ENCODE measurements at places on chromosomes 11 and 22.

DNA sequence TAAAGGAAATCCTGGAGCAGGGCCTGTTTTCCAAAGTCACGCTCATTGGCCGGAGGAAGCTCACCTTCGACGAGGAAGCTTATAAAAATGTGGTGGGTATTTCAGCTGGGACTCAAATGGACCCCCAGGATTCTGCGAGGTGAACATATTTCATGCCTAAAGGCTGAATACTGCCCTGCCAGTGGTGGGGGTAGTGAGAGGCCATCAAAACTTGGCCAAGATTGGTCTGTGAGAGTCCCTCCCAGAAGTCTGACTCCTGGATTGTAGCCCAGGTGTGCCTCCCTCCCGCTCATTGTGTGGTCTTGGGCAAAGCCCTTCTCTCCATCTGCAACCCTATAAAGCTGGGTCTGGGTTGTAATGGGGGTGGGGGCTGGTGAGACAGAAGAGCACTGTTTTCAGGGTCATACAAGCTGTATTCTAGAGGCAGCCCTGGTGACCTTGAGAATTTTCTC lies 853 bp downstream of the HTATIP2 start:
- no peak for DNase-seq

DNA sequence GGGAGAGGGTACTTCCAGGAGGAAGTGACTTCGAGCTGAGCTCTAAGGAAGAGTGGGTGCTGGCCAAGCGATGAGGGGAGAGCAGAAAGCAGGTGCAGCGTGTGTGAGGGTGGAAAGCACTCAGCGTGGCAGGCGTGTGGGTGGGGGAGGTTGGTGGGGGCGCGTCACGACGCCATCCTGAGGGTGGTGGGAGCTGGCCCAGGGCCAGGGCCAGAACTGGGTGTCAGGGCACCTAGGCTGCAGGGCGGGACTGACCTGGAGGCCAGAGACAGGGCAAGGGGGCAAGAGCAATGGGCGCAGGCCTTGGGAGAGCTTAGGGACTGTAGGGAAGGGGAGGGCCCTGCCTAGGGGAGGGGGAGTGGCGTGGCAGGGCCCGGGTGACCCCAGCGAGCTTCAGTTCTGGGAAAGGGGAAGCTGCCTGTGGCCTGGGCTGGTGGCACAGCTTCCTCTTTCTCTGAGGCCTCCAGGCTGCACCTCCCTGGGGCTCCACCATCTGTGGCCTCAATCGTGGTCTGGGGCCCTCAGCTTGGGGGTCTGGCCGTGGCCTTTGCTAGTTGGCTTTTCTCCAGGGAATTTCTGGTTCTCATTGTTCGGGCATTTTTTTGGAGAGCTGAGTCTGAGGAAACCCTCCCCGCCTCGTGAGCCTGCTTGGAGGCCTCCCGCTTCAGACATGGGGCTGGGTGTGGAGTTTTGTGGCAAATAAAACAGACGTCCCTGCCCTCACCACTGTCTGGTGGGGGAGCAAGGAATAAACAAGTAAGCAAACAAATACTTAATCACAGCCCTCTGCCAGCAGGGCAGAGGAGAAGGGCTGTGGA lies 8.9 kb downstream of the RELT start:
- DNase-seq, result no peak

DNA sequence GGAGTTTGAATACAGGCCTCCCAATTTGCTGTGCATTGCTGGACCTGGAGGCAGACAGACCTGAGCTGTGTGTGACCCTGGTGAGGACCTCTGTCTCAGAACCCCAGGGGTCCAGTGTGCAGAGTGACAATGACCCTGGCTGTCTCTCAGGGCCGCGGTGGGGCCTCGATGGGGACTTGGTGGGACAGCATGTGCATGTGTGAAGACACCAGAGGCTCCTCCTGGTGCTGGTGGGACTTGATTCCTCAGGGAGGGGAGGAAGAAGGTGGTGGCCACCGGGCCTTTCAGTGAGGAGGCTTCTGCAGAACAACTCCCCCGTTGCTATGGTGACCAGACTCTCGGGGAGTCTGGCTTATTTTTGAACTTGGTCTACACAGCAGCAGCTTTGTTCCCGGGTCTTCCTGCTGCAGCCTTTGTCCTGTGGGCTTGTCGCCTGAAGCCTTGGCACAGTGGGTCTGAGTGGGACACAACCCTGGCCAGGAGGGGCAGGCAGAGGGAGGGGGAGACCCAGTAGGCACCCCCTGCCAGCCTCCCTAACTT lies 35.3 kb downstream of the MCM5 start:
- DNase-seq, result no peak

DNA sequence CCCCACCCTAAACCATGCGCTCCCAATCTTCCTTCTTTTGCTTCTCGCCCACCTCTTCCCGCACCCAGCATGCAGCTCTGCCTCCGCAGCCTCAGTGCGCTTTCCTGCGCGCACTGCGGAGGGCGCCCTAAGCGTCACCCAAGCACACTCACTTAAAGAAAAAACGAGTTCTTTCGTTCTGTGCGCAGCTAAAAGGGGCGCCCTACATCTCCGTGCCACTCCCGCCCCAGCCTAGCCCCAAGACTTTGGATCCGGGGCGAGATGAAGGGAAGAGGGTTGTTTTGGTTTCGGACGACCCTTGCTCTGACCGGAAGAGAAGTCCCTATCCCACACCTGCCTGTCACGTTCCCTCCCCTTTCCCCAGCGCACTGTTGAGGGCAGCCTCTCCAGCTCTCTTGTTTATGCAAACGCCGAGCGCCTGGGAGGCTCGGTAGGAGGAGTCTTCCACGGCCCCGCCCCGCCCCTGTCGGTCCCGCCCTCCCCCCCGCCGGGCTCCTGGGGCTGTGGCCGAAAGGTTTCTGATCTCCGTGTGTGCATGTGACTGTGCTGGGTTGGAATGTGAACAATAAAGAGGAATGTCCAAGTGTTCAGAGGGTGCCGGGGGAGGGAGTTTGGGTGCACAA lies 5.3 kb downstream of the VSIG2 start:
- DNase-seq, result no peak

GRCh38 chr11:16155448-16155847 lies 200.9 kb downstream of the SOX6 start:
- no peak for DNase-seq

GRCh38 chr22:41801147-41801819 lies 804 bp downstream of the CCDC134 start:
- DNase-seq, result no peak

DNA sequence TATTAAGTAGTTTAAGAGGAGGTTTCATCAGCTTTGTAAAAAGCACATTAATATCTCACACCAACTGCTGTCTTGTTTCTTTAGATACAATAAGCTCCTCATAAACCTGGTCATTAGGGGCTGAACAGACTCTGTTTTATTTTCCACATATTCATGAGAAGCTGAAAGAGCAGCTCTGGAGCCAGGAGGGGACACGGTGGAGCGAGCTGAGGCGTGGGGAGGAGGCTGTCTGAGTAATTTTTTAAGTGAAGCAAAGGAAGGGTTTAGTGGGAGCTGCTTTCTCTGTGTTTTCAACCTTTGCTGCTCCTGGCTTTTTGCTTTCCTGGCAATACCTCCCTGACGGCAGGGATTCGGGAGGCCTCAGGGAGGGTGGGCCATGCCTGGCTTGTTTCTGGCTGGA lies 67.0 kb upstream of the EIF3D start:
- no peak for DNase-seq

- DNase-seq, result no peak
Measured at GRCh38 chr11:78536933-78537332, 37.7 kb downstream of the NARS2 start.

- DNase-seq, result no peak
Measured at GRCh38 chr11:78259777-78260487, 71.2 kb downstream of the USP35 start.

GRCh38 chr11:47461876-47462275 lies 12.9 kb upstream of the RAPSN start:
- DNase-seq, result no peak
